HTR-8/SVneo (cell line): ENCODE measurements at places on chromosomes 13 and 19.

GRCh38 chr13:94050686-94051085 is 428.8 kb downstream of the DCT start:
- no peak for DNase-seq

- no peak for DNase-seq
These were observed 114.2 kb upstream of the RXFP2 start for GRCh38 chr13:31625115-31625514.

GRCh38 chr13:27374126-27374613 is 50.2 kb upstream of the GTF3A start:
- no peak for DNase-seq

DNA sequence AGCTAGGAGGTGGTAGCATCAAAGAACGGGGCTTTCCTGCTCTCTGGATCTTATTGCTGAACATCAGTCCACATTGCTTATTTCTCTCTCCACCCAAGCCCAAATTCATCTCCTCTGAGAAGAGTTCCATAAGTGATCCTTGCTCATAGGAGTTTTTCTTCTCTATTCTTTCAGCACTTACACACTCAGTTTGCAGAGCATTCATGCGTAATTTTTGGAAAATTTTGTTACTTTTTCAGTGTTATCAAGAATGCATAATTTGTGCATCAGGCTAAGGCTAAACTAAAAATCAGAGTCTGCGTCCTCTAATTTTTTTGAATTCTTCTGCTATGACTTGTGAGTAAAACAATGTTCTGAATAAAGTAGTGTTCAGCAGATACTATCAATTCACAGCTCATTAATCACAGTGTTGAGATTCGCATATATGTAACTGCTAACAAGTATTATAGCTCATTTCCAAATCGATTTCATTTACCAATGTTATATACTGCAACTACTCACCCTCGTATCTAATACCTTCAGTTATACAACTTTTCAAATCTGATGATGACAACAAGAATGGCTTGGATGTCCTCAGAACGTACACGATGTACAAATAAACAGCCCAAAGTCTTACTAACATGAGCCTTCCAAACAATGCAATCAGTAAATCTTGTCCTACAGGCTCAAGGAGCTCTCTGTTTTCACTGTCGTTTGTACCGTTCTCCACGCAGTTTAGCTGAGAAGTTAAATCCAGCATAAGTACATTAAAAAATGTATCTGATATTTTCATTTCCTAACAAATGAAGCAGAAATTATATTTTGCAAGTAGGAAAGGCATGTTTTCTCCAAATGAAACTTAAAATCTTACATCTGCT is 36.4 kb upstream of the STARD13 start:
- no peak for DNase-seq

- DNase-seq = no peak
These were observed 222.4 kb downstream of the UQCRFS1 start for GRCh38 chr19:28990522-28990921.

DNA sequence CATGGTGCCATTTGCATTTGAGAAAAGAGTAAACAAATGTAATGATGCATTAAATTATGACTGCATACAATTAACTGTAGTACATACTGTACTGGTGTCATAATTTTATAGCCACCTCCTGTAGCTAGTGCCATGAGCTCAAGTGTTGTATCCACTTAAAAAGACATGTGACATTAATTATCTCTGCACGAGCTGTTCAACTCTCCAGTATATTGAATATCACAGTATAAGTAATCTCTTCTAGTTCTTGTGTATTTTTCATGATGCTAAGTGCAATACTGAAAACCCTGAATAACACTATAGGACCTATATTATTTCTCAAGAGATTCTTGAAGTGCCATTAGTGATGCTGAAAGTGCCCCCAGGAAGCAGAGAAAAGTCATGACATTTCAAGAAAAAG is 387.3 kb downstream of the PCDH17 start:
- no peak for DNase-seq

GRCh38 chr13:110266983-110267382 is 40.0 kb downstream of the COL4A1 start:
- no peak for DNase-seq

- no peak for DNase-seq
These were observed 5.2 kb downstream of the POLRMT start for GRCh38 chr19:628168-628567.

DNA sequence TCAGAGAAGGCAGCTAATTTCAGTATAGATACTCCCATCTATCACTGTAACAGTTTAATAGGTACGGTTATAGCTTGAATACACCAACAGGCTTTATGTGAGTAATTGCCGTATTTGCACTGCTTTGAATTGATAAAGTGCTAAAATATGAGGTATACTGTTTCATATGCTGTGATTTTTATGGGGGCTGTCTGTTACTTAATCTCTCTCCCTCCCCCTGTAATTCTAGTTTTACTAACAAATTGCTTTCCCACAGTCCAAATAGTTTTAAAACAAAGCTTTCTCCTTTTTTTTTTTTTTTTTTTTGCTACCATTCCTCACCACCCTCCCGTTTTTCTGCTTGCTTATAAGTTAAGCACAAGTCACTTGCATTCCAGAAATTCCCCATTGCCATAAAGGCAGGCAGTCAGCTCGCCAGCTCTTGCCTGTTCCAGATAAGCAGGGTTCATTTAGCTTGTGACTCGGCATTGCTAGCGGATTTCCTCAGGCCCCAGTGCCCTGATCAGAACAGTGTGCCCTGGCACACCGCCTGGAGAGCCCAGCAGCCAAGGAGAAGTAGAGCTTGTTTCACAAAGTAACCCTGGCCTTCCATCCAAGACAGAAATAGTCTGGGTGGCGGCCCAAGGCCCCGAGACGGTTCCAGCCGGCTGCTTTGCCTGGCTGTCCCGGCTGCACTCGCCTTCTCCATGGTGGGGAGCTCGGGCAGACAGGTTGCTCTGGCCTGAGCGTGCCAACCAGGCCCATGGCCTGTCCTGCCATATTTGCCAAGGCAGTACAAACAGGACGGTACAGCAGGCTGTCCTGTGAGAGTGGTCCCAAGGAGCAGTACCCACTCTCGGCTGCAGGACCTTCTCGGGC is 43.5 kb upstream of the NPAS1 start:
- peak; percentile 75 for DNase-seq

DNA sequence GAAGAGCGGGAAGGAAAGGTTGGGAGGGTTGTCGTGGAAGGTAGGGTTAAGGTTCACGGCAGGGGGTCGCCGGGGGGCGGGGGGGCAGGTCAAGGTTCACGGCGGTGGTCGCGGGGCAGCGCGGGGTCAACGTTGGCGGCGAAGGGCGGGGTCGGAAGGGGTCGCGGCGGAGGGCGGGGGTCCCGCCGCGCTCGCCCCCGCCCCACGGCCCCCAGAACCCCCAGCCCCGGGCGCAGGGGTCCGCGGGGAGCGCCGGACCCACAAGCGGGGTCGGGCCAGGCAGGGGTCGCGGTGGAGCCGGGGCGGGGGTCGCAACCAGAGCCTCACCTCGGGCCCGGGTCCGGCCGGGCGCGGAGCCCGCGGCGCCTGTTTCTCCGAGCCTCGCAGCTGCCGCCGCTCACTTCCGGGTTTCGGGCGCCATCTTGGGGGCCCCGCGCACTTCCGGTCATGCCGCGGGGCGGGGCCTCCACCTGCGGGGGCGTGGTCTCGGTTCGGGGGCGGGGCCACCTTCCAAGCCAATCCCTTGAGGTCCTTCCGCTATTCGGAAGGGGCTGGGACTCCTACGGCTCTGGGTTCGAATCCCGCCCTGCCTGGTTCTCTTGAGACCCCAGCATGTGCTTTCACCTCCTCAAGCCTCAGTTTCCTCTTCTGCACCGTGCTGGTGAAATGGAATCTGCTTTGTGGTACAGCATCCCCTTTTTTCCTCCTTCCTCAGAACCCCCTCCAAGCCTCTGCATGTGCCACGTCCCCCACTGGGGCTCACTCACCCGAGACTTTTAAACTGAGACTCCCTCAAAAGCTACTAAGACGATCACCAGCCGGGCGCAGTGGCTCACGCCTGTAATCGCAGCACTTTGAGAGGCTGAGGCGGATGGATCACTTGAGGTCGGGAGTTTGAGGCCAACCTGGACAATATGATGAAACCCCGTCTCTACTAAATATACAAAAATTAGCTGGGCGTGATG is at the start of gene SBNO2:
TSS of gene SBNO2 (minus strand) at position 424 of the 965 bp plus-strand sequence. CDS start 19,992 bp downstream, outside the sequence.
- DNase-seq = peak; percentile 78

- no peak for DNase-seq
These were observed 24.8 kb downstream of the WBP4 start for GRCh38 chr13:41085961-41086585.

- DNase-seq = no peak
These were observed 57.4 kb downstream of the TM9SF2 start for GRCh38 chr13:99558570-99559180.

GRCh38 chr19:42487032-42487797 is 41.1 kb downstream of the CEACAM1 start:
- no peak for DNase-seq

GRCh38 chr19:21128901-21129698 is 12.7 kb upstream of the ZNF431 start:
- DNase-seq = no peak

- no peak for DNase-seq
These were observed 12.3 kb downstream of the CLDN10 start for GRCh38 chr13:95564733-95565291.

DNA sequence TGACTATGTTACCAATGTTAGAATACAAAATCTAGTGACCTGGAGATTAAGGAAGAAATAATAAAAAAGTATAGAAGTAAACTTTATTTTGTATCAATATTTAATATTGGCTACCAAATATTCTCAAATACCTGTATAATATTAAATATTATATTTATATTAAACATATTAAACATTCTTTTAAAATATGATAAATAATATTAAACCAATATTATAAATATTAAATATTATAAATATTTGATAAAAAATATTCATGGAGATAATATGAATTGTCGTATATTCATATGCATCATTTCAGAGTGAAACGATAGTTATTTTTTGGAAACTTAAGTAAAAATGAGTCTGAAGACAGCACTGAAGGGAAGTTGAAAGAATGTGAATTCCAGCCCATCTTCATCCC is 571.2 kb upstream of the KLF12 start:
- no peak for DNase-seq

DNA sequence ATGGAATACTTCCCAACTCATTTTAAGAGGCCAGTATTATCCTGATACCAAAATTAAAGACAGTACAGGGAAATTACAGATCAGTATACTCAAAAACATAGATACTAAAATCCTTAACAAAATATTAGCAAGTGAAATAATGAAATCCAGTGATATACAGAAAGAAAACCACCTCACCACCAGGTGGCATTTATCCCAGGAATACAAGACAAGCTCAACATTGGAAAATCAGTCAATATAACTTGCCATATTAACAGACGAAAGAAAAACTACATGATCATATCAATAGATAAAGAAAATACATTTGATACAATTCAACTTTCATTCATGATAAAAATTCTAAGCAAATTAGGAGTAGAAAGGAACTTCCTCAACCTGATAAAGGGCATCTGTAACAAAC is 6.7 kb upstream of the GNA15 start:
- DNase-seq = no peak

DNA sequence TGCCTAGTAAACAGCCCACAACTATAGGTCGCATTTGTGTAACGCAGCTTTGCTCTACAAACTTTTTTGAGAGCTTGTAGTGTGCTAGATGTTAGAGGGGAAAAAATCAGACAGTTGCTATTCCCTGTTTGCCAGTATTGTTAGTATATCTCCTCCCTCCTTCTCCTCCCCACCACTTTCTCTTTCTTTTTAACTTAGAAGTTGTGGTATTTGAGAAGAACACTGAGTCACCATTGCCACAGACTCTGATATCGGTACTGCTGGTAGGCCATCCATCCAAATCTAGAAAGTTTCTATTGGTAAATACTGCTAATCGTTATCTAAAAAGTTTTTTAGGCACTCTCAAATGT is 666 bp downstream of the POMP start:
- no peak for DNase-seq

DNA sequence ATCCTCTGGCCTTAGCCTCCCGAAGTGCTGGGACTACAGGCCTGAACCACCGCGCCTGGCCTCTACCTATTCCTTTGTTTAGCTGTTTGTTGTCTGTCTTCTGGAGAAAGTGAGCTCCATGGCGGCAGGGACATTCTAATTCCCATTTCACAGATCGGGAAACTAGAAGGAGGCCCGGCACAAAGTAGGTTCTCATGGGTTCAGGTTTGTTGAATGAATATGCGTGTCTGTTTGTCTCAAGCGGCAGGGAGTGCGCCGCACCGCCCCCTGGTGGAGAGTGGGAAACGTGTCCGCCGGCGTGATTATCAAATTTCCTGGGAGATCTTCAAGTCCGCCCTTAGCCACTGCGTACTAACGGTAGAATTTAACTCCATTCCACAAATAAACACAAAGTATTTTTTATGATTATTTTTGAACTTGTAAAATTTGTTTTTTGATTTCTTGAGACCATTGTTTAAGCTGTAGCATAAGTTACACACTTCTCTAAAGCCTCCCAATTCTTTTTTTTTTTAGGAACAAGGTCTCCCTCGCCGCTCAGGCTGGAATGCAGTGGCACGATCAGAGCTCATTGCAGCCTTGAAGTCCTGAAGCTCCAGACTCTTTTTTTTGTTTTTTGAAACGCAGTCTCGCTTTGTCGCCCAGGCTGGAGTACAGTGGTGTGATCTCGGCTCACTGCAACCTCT is 8.9 kb upstream of the CCDC9 start:
- DNase-seq = no peak

- DNase-seq = no peak
These were observed 1861.3 kb downstream of the PCDH9 start for GRCh38 chr13:65368832-65369231.

- no peak for DNase-seq
These were observed 141.6 kb upstream of the ARGLU1 start for GRCh38 chr13:106709522-106709921.

GRCh38 chr19:5001615-5002014 is 32.7 kb downstream of the KDM4B start:
- peak; percentile 49 for DNase-seq

- no peak for DNase-seq
These were observed 2385.0 kb downstream of the PCDH9 start for GRCh38 chr13:64845110-64845509.

DNA sequence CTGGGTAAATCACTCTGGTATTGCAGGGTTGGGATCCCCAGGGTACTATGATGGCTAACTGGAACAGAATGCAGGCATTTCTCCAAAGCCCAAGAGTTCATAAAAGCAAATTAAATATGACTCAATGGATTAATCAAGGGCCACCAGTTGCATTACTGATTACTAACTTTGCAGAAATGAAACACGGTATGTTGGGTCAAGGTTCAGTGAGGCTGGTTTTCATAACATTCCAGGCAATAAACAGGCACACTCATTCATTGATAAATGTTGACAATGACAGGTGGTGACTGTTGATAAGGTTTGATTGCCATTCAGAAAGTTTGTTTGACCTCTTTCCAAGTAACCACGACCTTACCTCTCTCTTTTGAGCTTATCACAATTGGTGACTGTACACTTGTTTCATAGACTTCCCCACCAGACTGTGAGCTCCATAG is 506 bp upstream of the AP1M1 start:
- DNase-seq = no peak

GRCh38 chr19:39795001-39795400 is 16.3 kb downstream of the LEUTX start:
- no peak for DNase-seq
